ENCODE measurements at places on chromosomes 1 and 21.

- no peak for DNase-seq
Observed at GRCh38 chr1:221823149-221823548, 81.3 kb upstream of the DUSP10 start.

- DNase-seq, result peak; percentile 81
Observed at GRCh38 chr1:172185211-172185610, 235.3 kb upstream of the C1orf105 start.

DNA sequence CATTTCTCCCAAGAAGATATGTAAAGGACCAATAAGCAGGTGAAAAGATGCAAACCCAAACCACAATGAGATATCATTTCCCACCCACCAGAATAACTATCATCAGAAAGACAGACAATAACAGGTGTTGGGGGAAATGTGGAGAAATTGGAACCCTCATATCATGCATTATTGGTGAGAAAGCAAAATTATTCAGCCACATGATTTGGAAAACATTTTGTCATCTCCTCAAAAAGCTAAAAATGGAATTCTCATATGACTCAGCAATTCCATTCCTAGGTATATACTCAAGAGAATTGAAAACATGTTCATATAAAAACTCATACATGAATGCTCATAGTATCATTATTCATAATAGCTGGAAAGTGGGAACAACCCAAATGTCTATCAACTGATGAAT lies 25.1 kb upstream of the RNF186 start:
- DNase-seq, result no peak

GRCh38 chr1:222843469-222844410 lies 28.9 kb downstream of the DISP1 start:
- no peak for DNase-seq

DNA sequence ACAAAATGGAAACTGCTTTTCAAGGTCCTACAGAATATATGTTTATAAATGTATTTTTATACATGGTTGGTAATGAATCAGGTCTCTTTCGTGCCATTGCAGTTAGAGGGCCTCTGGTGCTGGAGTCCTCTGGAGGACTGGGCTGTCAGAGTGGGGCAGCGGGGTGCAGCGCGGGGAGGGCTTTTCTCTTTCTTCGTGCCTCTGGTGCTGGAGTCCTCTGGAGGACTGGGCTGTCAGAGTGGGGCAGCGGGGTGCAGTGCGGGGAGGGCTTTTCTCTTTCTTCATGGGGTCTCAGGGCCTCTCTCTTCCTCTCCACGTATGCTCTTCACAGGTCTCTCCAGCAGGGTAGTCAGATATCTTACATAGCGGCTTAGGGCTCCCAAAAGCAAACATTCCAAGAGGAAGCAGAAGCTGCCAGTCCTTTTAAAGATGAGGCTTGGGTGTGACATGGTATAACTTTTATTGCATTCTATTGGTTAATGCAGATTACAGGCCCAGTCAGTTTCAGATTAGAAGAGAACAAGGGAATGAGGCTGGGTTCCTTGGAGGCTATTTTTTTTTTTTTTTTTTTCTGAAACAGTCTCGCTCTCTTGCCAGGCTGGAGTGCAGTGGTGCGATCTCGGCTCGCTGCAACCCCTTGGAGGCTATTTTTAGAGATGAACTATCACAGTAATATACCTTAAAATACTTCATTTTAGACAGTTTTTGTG lies 13.1 kb downstream of the SDCCAG8 start:
- no peak for DNase-seq

DNA sequence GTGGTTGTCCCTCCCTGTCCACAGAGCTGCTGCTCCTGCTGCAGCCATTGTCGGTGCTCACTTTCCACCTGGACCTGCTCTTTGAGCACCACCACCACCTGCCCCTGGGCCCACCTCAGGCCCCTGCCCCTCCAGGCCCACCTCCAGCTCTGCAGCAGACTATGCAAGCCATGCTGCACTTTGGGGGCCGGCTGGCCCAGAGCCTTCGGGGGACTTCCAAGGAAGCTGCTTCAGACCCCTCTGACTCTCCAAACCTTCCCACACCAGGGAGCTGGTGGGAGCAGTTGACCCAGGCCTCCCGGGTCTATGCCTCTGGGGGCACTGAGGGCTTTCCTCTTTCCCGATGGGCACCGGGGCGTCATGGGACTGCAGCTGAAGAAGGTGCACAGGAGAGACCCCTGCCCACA lies 5.9 kb downstream of the RUSC1 start:
- no peak for DNase-seq

- DNase-seq, result no peak
Observed at GRCh38 chr1:218705391-218705790, 360.3 kb downstream of the TGFB2 start.

- no peak for DNase-seq
Observed at GRCh38 chr1:232327899-232328298, 302.0 kb downstream of the SIPA1L2 start.

DNA sequence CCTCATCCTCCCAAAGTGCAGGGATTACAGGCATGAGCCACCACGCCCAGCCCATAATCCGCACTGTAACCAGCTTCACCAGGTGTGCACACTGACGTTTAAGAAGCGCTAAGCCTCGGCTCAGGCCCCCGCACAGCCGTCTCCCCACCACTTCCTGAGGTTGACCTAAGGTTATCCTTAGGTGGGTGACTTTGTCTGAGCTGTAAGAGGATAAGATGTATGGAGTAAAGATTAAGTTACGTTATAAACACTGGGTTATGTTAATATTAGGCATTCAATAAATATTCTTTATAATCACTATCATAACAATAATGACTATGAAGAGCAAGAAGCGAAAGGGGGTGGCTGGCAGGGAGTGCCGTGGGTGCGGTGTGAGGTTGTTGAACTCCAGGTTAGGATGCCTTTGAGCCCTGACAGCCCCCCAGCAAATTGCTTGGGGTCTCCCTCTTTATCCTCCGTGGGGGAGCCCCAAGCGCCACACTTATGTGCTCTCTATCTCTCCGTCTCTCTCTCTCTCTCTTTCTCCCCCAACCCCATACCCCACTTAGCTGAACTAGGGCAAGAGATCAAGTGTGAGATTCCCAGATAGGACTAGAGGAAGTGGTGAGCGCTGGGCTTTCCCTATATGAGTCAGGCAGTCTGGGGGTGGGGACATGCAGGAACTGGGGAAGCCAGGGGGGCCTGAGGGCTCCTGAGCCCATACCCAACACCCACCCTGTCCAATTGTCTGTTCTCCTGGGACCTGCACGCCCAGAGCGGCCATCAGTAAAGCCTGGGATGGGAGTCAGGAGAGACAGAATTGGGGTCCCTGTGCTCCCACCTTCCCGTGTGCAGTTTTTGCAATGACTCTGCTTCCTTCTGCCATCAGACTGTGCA lies 7.6 kb downstream of the EFHD2 start:
- DNase-seq, result no peak

- DNase-seq, result no peak
Observed at GRCh38 chr1:47534436-47534835, 96.6 kb downstream of the FOXD2 start.

GRCh38 chr1:203145321-203146041 lies 18.0 kb downstream of the ADORA1 start:
- no peak for DNase-seq

DNA sequence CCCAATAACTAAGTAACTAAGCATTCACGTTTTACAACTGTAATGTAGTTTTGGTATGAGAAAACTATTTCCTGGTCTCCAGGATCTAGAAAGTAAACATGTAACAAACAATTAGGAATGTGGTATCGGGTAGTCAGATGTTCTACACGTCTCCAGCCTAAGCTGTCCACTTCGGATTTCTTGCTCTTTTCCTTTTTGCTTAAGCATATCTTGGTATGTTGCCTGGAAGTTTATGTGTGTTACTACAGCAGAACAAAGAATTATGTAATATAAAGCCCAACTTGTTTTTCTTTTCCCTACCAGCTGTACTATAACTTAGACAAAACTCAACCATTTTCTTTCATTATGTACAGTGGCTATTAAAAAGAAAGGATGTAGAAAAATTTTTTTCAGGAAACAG lies 20.4 kb upstream of the WARS2 start:
- no peak for DNase-seq

- no peak for DNase-seq
Observed at GRCh38 chr1:234730475-234730769, 120.4 kb upstream of the IRF2BP2 start.

DNA sequence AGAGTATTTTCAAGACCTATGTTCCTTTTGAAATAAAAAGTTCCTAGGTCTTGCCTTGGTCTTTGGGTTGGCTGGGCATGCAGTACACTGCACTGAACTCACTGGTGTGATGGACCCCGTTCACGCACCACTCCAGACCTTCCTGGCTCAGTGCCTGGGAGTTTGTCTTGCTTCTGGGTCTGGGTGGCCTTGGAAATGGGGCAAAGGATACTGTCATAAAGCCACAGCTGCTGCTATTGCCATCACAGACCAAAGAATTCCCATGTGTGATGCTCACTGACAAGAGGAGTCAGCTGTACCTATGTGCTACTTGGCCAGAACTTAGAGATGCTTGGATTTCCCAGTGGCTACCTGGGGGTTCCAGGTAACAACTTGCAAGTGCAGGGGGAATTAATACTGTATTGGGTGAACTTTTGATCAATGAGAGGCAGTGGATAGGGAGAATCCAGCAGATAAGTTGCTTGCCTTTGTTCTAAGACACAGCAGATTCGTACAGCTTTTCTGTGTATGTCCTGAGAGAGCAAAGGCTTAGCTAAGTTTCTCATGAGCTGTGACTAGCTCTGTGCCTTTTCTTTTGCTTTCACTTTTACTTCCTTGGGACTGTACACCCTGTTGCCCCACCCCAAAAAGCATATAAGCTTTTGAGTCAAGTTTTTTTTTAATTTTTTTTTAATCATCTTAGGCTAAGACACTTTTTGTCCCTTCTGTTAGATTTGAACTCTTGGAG lies 115.3 kb downstream of the RUNX1 start:
- DNase-seq, result peak; percentile 14

DNA sequence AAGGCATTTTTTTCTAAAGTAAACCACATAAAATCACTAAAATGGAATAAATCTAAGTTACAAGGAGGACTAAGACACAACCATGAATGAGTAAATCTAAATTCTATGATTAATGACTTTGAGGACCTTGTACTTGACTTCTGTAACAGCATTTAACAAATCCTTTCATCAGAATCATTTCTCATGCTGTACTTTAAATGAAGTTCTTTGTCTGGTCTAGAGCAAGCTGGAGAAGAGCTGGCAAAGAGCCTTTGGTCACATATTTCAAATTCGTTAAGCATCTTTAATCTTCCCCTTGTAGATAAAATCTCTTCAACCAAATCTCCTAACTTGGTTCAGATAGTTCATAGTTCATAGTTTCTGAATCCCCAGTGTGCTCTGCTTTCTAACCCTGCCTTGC lies 405.4 kb downstream of the PTPRC start:
- no peak for DNase-seq

DNA sequence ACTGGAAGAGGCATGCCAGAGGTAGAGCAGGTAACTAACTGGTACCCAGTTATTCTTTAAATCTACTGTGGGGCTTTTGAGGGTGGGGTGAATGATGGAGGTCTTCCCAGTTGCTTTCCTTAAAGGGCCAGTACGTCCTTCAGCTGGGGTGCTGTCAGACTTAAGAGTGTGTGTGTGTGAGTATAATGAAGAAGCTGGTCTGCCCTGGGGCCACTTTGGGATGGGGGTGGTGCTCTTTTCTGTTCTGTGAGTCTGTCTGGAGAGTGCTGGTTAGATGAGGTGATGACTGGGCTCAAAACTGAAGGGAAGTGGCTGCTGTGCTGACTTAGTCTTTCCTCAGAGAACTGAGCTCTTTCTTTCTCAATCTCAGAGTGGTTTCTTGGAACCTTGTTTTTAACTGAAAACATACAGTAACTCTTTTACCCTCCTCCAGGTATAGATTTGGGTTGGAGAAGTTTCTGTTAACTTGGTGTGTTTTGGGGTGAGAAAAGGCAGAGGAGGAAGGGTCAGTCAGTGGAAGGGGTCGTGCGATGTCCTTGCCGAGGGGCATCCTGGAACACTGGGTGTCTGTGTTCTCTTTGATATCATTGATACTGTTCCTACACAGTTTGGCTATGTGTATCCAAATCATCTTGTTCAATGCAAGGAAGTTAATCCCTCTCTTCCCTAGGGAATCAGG lies 746 bp downstream of the MACF1 start:
- peak; percentile 69 for DNase-seq

DNA sequence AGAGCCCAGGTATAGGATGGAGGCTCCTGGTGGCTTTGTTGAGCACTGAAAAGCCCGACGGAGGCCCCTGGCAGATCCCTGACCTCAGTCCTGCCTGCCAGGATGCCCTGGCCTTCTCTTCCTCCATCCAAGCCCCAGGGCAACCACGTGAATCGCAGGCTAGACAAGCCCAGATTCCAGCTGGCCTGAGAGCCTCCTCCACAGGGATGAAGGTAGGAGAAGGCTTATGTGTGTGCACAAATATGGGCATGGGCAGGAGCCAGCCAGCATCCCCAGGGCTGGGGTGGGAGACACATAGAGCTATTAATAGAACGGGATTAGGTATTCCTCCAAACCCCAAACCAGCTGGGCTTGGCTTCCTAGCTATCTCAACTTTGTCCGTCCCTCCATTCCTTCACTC lies 4.0 kb upstream of the EXTL1 start:
- no peak for DNase-seq

GRCh38 chr1:238558746-238559145 lies 668.0 kb upstream of the ZP4 start:
- no peak for DNase-seq

DNA sequence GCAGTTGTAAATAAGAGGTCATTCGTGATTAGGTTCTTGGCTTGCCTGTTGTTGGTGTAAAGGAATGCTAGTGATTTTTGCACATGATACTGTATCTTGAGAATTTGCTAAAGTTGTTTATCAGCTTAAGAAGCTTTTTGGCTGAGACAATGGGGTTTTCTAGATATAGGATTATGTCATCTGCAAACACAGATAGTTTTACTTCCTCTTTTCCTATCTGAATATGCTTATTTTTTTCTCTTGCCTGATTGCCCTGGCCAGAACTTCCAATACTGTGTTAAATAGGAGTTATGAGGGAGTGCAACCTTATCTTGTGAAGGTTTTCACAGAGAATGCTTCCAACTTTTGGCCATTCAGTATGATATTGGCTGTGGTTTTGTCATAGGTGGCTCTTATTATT lies 576.1 kb upstream of the RGS18 start:
- DNase-seq, result peak; percentile 48

DNA sequence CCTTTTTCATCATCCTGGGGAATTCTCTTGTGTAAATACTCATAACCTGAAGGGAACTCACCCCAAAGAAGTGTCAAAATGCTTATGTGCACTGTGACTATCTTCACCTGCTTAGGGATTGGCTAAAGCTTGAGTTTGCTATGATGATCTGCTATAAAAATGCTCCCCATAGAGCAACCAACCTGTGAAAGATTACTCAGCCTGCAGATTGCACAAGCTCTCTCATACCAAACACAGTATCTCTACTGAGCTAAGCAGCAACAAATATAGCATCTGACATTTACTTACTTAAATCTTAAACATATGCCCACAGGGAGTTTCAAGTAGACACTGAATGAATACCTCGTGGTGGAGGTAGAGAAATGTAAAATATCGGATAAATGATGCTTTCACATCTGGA lies 725.8 kb downstream of the MRPL39 start:
- DNase-seq, result no peak

- DNase-seq, result no peak
Observed at GRCh38 chr1:18992646-18993045, 36.2 kb upstream of the IFFO2 start.

- DNase-seq, result no peak
Observed at GRCh38 chr21:45574691-45575090, 32.5 kb upstream of the SLC19A1 start.

GRCh38 chr1:160534823-160535605 lies 12.0 kb upstream of the SLAMF6 start:
- DNase-seq, result no peak

- no peak for DNase-seq
Observed at GRCh38 chr1:89746424-89747149, 74.2 kb upstream of the LRRC8D start.

- DNase-seq, result no peak
Observed at GRCh38 chr1:60245324-60245723, 171.8 kb upstream of the C1orf87 start.
